GDM1 (cell line): ENCODE measurements at places on chromosomes 6 and 20.

DNA sequence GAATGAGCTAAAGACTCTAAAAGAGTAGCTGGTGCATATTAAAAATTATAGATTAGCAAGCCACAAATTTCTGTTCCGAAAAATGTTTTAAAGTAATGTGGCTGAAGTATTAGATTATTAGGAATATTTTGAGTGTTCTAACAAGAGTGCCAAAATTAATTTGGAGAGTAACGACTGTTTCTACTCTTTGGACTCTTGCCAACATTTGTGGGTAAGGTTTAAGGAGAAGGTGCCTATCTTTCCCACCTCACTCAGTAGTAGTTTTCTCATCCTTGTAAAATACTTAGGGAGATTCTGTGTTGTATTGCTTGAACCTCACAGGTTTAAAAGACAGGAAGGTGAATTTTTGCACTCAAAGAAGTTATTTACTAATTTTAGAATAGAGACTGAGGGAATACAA lies 5.0 kb downstream of the HSF2 start:
- no peak for DNase-seq

GRCh38 chr6:3237761-3238662 lies 10.6 kb upstream of the TUBB2B start:
- DNase-seq = no peak

DNA sequence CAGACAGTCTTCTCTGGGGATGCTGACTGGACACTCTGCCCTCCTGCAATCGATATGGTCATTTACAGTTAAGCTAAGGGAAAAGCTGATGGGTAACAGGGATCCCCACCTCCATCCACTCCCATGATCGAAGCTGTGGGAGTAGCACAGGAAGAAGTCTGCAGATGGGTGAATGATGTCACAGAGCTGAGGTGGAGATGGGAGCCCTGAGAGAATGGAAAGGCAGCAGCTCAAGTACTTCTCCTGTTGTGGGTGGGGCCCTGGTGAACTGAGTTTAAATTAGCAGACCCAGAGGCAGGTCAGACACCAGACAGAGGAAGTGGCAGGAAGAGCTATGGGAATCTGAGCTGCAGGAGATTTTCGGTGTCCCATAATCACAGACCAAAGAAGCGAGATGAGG lies 29.0 kb downstream of the HDGFL1 start:
- DNase-seq = no peak

- no peak for DNase-seq
Measured at GRCh38 chr6:170542031-170542719, 10.9 kb downstream of the PSMB1 start.

DNA sequence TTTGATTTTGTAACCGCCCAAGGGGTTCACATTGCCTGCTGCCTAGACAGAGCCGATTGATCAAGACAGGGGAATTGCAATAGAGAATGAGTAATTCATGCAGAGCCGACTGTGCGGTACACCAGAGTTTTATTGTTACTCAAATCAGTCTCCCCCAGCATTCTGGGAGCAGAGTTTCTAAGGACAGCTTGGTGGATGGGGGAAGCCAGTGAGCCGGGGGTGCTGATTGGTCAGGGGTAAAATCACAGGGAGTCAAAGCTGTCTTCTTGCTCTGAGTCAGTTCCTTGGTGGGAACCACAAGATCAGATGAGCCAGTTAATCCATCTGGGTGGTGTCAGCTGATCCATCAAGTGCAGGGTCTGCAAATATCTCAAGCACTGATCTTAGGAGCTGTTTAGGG lies 60.0 kb upstream of the EZR start:
- no peak for DNase-seq

DNA sequence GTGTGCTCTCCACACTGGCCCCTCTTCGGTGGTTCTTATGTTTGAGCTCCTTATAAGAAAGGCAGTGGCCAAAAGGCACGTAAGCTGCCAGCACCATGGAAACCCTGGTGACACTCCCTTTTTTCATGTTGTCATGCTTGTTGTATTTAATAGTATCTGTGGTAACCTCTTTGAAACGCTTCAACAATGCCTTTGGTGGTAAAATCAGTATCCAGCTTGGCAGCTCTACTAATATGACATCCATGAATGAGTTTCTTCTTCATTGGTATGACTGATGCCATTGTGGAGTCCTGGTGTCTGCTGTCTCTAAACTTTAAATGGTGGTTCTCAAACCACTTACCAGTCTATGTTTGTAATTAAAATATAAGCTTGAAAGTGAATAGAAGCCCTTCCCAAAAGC lies 10.7 kb upstream of the MYLK2 start:
- no peak for DNase-seq

GRCh38 chr6:139029470-139030227 lies 1.1 kb downstream of the ABRACL start:
- no peak for DNase-seq

DNA sequence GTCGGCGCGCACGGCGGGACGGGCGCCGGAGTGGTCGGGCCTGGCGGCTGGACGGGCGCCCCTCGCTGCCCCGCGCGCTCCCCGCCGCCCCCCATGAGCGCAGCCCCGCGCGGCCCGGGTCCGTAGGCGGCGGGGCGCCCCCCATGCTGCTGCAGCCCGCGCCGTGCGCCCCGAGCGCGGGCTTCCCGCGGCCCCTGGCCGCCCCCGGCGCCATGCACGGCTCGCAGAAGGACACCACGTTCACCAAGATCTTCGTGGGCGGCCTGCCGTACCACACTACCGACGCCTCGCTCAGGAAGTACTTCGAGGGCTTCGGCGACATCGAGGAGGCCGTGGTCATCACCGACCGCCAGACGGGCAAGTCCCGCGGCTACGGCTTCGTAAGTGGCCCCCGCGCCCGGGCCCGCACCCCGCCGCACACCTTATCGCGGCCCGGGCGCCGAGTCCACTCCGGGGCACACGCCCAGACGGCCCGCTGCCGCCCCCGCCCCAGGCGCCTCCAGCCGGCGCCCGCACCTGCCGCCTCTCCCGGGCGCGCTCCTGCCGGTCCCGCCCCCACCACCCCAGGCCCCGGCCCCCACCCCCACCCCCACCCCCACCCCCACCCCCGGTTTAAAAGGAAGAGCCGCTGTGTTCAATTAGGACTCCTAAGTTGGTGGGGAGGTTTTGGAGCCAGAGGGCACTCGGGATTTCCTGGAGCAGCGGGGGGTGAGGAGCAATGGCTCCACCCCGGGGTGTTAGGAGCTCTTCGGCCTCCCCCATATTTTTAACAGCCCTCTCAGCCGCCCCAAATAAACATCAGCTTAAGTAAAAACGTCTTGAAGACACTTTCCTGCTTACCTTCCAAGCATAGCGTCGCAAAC lies 474 bp downstream of the RBM38 start:
- DNase-seq = no peak

DNA sequence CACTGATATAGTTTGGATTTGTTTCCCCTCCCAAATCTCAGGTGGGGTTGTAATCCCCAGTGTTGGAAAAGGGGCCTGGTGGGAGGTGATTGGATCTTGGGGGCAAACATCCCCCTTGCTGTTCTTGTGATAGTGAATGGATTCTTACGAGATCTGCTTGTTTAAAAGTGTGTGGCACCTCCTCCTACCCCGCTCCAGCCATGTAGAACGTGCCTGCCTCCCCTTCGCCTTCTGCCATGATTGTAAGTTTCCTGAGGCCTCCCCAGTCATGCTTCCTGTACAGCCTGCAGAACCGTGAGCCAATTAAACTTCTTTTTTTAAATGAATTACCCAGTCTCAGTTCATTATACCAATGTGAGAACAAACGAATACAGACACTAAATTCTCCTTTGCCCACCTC lies 26.7 kb downstream of the SLC52A3 start:
- no peak for DNase-seq

DNA sequence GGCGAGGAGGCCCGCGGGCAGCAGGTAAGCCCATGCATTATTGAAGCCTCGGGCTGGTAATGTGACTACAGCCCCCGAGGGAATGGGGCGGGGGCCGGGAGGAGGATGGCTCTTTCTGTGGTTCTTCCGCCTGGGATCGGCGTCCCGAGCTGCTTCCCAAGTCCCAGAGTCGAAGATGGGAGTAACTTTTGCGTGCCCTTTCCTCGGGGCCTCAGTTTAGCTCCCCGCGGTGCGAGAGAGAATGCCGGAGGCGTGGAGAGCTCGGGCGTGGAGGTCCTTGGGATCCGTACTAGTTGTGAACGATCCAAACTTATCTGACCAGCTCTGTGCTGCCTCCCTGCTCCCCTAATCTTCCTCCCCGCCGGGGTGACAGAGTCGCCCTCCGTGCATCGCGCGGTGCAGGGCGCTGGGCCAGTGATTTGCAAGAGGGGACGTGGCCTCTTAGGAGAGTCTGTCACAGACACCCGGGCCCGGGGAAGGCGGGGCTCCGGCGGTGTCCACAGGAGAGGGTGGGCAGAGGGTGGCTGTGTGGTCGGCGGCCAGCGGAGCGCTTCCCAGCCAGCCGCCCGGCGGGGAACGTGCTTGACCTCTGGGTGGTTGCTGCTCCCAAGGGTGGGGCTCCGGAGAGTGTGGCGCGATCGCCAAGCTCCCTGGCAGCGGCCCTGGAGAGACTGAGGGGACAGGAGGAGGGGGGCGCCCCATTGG lies 815 bp downstream of the UTRN start:
- DNase-seq = peak; percentile 45

- DNase-seq = no peak
Measured at GRCh38 chr6:137016356-137016755, 28.4 kb downstream of the IL20RA start.

DNA sequence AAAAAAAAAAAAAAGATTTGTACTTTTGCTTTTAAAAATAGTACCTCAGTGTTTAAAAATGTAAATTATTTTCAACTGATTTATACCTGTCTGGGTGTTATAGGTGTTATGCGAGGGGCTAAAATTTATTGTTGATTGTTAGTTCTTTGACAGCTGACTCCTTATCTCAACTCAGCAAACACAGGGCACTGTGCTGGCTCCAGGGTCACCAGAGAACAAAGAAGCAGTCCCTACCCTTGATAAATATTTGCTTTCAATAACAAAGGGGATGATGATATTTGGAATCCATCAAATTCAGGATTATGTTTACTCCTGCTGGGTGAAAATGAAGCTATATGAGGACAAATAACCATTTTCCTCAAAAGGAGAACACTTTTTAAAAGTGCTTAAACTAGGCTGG lies 34.2 kb upstream of the KAT14 start:
- DNase-seq = no peak

DNA sequence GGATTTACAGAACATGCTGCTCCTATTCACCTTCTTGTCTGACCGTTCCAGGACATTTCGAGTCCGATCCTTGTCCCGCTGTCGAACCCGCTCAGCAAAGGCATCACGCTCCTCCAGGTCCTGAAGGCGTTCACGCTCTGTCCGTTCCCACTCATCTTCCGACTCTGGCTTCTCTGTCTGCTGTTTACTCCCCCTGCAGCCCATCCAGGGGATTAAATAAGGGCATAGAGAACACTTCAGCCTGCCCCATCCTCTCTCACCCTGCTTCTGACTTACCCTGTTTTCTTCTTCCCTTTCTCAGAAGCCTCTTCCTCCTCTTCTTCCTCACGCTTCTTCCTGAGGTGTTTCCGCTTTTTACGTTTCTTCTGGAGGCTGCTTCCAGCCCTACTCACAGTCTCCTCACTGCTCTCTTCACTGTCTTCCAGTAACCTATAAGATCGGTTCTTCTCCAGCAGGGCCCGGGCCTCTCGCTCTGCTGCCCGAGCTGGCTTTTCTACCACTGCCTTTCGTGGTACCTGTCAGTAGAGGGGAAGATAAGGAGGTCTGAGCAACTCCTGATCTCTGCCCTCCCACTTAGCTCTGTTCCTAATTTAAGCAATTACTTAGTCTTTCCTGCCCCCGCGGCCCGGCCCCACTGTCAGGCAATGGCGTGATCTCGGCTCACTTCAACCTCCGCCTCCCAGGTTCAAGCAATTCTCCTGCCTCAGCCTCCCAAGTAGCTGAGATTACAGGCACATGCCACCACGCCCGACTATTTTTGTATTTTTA lies 1.9 kb downstream of the DHX16 start:
- DNase-seq = no peak

- no peak for DNase-seq
Measured at GRCh38 chr6:40588480-40588879, 1.3 kb upstream of the LRFN2 start.

- DNase-seq = no peak
Measured at GRCh38 chr6:11353921-11354389, 121.5 kb upstream of the NEDD9 start.

- DNase-seq = no peak
Measured at GRCh38 chr20:14444106-14444505, 106.7 kb upstream of the FLRT3 start.

DNA sequence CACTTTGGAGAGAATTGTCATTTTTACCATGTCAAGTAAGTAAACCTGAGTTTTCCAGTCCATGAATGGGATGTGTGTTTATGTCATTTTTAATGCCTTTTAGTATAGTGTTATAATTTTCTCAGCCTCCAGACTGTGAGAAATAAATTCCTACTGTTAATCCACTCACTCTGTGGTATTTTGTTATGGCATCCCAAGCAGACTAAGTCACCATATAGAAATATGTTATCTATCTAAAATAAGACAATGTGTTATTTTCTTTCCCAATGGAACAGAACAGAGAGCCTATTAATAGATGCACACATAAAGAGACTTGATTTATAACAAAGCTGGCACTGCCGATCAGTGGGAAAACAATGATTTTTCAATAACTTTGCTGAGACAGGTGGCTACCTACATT lies 70.2 kb upstream of the SLC4A11 start:
- no peak for DNase-seq

DNA sequence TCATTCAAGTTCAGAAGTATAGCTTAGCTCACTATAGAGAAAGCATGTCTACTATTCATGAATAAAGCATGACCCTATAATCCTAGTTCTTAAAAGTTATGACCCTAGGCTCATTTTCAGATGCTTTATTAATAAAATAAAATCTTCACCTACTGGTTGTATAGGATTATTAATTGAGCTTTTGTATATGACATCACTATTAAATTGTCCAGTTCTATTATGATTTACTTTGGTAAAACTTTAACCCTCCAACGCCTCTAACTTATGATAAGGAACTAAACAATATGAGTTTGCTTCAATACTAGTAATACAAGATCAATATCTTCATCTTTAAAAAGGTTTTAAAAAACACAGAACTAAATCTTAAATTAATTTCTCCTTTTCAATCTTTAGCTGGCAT lies 263.4 kb upstream of the THEMIS start:
- DNase-seq = no peak

DNA sequence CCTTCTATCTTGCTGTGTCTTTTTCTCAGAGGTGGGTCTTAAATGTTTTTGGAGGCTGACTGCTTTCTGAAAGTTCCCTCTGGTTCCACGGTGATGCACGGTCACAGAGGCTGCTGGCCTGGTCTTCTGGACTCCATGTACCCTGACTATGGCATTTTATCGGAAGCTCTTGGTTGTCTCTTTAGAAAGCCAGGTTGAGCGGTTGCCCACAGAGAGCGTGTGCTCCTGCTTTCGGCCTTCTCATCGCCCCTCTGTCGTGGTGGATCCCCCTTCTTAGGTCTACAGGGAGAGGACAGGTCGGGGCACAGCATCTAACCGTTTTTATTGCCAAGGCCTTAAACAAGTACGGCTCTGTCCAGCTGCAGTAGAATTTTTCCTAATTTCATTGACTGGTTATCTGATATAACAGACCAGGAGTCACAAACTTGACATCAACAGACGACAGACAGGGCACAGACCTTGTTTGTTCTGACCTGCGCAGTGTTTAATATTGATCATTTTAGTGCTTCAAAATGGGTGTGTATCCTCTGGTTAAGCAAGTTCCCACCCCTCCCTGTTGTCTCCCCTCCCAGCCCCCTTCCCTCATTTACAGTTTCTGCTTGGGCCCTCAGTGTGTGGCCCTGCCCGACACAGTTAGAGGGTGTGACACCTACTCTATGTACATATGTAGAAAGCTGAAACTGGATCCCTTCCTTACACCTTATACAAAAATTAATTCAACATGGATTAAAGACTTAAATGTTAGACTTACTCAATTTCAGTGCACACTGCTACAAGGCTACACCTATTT lies 24.7 kb downstream of the SYTL3 start:
- DNase-seq = no peak

- peak; percentile 91 for DNase-seq
Measured at GRCh38 chr6:32894085-32895005, 40.4 kb downstream of the PSMB9 start.
